ENCODE measurements at places on chromosomes 5 and 9. TPM values are rescaled to one million over a fixed set of nuclear protein-coding genes. Genes with fewer than 3 reads are reported as not detected.
A peak's percentile ranks its signal among the peaks of the same experiment; 100 is the strongest.

The ACTL7B gene
- not detected for polyA plus RNA-seq

- DNase-seq, result no peak
Measured at GRCh38 chr5:156498226-156498980, 171.4 kb downstream of the SGCD start.

GRCh38 chr9:95773053-95773418, 102.5 kb upstream of the ERCC6L2 start:
- DNase-seq, result no peak

DNA sequence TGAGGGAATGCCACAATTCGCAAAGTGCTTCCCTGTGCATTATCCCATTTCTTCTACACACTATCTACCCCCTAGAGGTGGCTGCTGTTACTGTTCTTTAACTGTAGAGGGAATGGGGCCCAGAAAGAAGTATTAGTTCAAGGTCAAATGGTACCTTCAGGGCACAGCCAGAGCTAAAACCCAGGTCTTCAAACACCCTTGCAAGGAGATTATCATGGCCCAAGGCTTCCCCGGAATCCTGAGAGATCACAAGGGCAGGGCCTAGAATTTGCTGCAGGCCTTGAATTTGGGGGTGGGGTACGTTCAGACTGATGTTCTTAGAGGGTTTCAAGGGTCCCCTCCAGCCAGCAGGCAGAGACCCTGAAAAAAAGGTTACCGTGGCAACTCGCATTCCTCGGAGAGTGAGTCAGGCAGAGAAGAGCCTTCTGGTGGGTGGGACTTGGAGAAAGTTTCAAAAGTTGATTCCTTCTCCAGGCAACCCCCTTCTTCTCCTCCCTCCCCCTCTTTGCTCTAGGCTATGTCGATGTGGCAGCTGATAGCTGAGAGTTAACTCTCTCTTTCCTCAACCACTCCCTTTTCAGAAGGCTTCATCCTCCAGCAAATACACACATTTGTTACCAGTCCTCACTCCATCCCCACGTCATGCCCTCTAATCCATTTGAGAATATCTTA, 1.9 kb downstream of the SPARC start:
- peak; percentile 95 for DNase-seq

The CD274 gene
- 1.3 TPM for polyA plus RNA-seq

GRCh38 chr5:18119156-18119785, 485.0 kb downstream of the TAF11L14 start:
- DNase-seq, result peak; percentile 33

Data from left lung (tissue), 14 donors.